ENCODE measurements at places on chromosomes 1 and 21.

- DNase-seq = no peak
Measured at GRCh38 chr1:94015489-94015817, 105.5 kb downstream of the ABCA4 start.

DNA sequence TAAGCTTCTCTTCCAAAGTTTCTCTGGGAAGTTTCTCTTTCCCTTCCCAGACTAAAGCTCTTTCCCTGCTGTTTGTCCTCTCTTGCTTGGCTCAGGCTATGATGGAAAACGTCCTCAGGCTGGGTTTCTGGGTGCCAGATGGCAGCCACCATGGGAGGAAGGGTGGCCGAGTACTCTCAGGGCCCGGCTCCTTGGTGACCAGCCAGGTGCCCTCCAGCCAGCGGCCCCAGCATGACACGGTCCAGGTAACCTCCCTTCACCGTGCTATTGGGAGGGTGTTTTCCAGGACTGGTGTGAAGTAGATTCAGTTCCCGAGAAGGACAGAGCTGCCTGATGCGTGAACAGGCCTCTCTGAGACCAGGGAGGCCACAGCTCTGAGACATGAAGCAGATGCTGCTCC is 60.3 kb downstream of the KIF26B start:
- DNase-seq = no peak

GRCh38 chr1:164748253-164748899 is 189.4 kb downstream of the PBX1 start:
- DNase-seq = peak; percentile 90

GRCh38 chr1:218813237-218813636 is 360.4 kb upstream of the LYPLAL1 start:
- DNase-seq = no peak

GRCh38 chr1:16718908-16719533 is 21.3 kb upstream of the RNU1-4 start:
- DNase-seq = no peak

- DNase-seq = no peak
Measured at GRCh38 chr1:26754086-26754874, 33.5 kb upstream of the PIGV start.

DNA sequence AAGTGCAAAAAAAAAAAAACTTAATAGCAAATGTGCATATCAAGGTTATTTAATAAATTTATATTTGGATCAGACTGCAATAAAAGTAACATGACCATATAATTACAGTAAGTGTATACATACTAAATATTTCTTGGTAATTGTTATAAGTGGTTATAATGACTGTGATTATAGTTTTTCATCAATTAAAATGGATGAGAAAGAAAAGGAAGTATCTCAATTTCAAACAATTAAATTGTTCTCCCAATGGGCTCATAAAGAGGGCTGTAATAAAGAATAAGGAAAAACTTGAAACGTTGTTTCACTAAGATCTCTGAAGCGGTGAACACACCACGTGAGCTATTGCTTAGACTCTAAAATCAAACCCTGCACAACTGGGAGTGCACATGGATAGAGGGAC is 104.1 kb downstream of the CDC42BPA start:
- DNase-seq = no peak

GRCh38 chr1:206507284-206508129 is at the start of gene RASSF5:
Gene RASSF5 (plus strand): TSS chr1:206507531. CDS start chr1:206507603, 72 bp downstream.
- peak; percentile 52 for DNase-seq

DNA sequence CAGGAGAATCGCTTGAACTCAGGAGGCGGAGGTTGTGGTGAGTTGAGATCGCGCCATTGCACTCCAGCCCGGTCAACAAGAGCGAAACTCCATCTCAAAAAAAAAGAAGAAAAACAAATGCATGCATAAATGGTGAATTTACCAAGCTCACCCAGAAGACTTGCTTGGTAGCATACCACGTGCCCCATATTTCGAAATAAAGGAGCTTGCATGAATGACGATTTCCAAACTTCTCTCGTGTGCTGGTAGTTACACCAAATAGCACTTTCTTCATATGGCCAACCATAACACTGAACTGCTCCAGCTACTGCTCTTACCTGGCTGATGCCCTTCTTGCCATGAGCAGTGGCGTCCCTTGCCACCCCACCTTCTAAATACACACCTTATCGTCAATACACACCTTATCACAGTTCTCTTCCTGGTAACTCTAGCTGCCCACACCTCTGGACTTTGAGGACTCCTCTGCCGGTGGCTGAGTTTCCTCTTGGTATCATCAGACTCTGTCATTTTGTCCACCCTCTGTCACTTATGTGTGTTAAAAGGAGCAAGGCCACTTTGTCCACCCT is 2.8 kb downstream of the DOP1B start:
- no peak for DNase-seq

DNA sequence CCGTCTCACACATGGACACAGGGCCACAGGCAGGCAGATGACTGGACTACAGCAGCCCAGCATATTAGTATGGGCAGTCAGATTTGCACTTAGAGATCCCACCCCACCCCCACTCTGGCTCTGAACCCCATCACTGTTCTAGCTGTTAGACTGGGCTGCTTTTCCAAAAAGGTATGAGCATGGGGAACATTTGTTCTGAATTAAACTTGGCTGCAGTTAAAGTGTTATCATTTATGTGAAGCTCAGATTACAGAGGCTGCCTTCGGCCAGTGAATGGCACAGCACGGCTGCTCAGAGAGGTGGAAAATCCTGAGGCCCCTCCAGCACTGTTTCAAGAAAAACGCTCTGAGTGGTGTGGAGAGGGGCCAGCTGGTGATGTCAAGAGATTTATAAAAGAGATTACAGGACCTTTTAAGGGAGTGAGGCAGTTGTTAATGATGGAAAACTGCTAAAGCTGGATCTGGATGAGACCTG is 6.9 kb upstream of the NOS1AP start:
- no peak for DNase-seq

- no peak for DNase-seq
Measured at GRCh38 chr21:14917762-14918161, 147.0 kb downstream of the NRIP1 start.

DNA sequence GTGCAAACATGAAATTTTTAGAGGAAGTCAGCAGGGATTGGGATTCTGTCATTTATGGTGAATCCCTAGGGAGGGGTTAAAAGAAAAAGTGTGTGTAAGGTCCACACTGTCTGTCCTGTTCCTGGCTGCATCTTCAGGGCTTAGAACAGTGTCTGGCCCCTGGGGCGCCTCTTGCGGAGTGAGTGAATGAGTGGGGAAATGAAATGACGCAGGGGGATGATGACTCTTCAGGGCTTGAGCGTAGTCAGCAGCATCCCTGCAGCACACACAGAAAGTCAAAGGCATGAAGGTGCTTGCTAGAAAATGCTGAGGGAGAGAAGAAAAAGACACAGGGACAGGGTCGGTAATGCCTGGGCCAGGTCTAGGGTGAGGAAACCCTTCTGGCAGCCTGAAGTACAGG is 57.8 kb downstream of the PGBD5 start:
- no peak for DNase-seq

DNA sequence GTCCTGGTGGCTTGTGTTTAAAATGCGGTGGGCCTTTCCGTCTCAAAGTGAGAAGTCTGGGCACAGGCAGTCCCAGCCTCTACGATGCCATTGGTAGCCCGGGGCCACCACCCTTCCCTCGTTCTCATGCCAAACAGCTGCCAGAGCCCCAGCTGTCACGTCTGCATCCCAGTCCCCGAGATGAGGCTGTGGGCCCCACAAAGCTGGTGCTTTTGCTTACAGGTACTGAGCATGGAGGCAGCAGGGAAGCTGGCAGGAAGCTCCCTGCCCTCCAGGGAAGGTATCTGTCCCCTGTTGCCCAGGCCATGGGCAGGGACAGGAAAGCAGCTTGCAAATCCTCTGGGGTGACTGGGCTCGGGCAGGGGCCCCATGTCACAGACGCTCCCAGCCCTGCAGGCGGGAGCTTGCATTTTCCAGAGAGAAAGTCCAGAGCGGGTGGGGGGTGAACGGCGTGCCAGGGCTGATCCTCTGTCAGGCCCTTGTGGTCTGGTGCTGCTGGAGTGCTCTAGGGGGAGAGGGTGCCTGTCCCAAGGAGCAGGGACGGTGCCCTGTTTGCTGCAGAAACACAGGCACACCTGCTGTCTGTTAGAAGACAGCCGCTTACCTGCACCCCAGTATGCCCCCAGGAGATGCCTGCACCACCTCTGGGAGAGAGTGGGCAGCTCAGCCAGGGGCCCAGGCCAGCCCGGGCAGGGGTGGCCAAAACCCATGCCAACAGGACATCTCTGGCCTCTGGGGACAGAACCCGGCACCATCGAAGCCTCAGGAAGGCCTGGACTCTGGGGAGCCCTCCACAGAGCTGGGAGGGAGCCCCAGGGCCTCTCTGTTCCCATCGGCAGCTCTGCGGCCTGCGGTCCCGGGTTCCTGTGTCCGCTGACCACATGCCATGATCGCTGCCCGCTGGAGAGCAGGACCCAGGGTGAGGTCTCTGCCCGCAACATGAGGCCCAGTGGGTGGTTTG is 45.9 kb downstream of the SLX9 start:
- no peak for DNase-seq

DNA sequence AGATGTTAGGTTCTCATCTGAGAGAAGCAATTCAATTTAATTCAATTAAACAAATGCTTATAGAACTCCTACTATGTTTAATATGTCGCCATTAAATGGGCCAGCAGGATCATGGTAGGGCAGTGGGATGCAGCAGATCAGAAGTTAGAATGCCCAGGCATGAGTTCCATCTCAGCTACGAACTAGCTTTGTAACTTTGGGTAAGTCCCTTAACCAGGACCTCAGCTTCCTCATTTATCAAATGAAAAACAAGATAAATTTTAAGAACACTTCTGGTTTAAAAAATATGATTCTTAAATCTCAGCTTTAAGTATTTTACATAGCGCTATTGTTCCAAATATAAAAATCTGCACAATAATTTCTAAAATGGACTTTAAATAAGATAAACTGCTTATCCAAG is 67.5 kb upstream of the GFI1 start:
- no peak for DNase-seq

DNA sequence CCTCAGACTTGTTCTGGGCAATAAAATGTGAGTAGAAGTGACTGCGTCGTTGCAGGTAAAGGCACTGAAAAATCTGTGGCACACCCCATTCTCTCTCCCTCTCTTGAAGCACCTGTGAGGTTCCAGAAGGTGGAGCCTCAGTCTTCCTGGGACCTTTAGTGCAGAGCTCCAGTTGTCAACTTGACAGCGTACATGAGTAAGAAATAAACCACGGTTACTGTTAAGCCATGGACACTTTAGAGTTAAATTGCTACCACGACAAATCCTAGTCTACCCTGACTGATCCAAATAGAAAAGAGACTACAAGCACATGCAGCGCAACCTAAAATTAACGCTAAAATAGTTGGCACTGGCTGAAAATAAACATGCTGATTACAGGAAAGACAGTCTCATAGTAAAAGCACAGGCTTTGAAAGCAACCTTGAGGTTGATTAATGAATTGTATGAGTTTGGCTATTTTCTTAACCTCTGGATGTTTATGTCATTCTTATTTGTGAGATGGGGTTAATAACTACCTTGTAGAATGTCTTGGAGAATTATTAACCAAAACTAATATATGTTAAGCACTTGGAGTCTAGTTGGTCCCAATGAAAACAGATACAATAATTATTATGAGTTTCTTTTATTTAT is 93.0 kb upstream of the PLPPR4 start:
- DNase-seq = peak; percentile 38

DNA sequence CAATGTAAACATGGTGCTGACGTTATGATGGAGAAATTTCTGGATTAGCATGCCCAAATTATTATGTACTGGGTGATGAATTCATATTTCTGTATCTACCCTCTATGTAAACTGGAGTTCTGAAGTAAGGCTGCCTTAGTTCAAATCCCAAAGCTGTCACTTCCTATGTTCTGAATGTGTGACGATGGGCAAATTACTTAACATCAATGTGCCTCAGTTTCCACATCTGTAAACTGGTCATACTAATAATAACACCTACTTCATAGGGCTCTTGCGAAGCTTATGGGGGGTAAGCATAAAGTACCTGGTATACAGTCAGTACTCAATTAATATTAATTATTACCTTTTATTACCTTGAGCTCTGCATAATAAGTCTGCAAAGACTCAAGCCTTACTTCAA is 45.6 kb downstream of the SLC30A10 start:
- DNase-seq = no peak

DNA sequence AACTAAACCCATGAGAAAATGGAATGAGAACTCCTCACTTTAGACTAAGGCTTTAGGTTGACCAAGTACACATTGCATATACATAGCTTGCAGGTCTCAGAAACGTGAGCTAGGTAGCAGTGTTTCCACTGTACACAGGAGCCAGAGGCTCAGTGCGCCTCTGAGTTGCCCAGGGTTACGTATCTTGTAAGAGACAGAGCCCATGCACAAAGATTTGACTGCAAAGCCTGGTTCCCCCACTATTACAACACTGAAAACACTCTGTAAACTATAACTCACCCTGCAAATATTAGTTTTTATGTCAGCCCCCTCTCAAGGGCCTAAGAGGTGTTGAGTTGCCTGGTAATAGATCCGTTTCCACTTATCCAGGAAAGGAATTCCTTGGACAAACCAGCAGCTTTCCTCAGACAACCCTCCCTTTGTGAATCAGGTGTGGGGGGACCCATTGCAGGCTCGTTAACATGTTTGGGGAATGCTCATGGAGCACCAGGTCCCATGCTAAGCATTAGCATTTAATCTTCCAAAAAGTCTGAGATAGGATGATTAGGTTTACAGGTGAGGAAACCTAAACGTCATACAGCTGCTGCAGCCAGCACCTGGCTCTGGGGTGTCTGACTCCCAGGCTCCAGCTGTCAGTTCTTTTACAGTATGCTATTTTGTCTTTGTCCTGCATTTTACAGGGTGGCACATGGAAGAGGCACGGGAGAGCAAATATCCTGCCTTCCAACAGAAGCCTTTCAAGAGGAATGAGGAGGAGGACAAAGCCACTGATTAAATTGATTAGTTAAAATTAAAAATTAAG is 25.7 kb downstream of the TENT5C start:
- DNase-seq = no peak
